ENCODE measurements at places on chromosomes 5 and 9.

GRCh38 chr5:56638061-56638621 lies 177.2 kb upstream of the MAP3K1 start:
- no peak for DNase-seq

DNA sequence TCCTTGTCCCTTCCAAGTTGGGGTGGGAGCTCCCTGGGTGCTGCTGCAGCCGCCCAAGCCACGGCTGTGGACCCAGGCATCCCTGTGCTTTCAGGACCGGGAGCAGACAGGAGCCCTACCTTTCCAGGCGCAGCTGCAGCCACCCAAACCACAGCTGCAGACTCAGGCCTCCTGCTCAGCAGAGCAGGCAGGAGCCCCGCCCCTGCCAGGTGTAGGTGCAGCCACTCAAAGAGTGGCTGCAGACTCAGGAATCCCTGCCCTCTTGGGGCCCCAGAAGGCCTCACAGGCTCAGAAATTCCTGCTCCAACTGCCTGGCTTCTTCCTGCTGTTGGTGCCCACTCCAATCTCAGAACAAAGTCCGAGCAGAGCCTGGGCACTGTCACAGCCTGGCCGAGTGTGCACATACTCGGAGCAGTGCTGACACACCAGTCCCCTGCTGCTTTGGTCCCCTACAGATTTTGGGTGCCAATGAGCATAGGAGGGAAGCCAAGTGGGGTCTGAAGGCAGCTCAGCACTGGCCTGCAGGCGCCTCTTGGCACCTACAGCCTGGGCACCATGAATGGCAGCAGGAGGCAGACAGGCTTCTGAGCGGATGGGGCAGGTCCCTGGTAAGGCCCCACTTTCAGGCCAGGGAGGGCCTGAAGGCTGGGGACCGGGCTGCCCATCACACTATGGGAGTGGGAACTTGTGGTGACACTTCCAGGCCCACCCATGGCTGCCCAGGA lies 6.0 kb upstream of the TESK1 start:
- no peak for DNase-seq

GRCh38 chr5:115072266-115073064 lies 97.2 kb downstream of the TRIM36 start:
- DNase-seq = no peak

DNA sequence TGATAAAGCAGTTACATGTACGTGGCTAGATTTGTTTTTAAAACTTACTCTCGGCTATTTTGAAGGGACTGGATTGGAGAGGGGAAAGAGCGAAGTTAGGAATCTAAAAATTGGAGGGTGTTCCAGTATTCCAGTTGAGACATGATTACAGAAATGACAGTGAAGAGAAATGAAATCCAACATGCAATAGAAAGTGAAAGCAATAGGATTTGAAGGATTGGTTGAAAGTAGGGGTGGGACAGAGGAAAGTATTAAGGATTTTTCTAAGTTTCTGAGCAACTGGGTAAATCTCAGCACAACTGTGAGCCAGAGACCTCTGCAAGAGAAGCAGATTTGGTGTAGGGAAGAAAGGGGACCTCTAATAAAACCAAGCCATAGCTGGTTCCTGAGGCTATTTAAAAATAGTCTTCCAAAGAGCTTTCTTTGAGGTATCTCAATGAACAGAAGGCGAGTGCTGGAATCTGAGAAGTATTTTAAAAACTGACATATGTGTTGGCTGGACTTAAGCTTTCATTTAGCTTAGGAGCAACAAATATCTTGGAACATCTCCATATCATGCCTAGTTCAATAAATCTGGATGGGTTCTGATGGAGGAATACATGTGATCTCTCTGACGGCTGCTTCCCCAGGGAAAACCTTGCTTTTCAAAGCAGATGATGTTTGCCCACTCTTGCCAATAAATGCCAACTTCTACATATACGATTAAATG lies 110.4 kb upstream of the IFNK start:
- no peak for DNase-seq

- DNase-seq = no peak
These were observed 296.0 kb upstream of the ACTBL2 start for GRCh38 chr5:57778501-57779091.

DNA sequence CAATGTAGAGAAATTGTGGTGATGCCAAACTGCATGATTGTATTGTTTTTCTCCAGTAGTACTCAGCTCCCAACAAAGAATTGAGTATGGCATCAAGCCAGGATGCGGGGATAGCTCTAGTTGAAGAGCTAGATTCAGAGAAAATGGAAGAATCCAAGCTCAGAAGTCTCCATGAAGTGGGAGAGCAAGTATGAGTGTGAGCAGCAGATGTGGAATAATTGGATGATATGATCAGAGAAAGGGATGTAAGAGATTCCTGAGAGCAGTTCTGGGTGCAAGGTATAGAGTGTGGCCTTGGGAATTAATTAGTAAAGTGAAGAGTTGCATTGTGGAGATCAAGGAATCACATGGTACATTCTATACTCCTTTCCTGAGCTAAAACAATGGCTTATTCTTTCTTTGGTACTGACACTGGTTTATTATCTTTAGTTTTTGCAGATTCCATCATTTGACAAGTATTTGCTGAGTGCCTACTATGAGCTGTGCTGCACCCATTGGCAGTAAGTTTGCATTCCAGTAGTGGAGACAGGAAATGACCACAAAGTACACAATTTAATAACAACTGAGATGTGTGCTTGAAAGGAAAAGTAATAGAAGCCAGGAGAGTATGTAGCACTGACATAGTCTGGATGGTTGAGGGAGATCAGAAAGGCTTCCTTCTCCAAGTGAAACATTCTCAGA lies 177.1 kb downstream of the CPLANE1 start:
- peak; percentile 43 for DNase-seq

- DNase-seq = no peak
These were observed 150.0 kb upstream of the VCAN start for GRCh38 chr5:83321483-83322055.

DNA sequence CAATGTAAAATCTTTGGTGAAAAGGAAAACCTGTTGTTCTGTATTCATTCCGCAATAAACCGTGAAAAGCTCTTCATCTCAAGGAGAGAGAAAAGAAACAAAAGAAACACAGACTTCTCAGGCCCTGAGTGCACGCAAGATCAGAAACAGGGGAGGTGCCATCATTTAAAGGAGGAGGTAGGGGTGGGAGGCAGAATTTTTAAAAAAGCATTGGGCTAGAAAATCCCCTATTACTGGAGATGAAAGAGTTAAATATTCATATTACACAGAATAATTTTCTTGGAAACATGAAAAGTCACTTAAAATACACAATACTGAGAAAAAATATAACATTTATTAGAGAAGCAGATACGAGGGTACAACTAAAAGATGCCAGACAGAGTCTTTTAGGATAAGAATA lies 56.3 kb downstream of the USP20 start:
- no peak for DNase-seq

DNA sequence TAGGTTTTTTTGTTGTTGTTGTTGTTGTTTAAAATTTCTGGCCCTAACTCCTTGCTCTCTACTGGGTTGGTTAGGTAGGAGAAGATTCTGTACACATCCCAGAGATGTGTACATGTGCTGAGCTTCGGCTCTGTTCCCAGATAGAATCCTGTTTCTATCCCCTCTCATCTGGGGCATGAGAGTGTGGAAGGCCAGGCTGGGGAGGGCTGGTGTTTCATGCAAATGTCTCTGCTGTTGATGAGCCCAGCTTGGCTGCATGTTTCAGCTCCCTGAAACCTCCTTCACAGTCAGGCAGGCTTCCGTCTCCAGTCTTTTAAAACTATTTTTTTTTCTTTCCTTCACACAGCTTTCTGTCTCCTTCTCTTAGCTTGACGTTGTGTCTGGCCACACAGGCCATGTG lies 526.9 kb upstream of the KLF4 start:
- DNase-seq = no peak

- DNase-seq = no peak
These were observed 142.8 kb upstream of the IRX2 start for GRCh38 chr5:2894316-2894715.

- no peak for DNase-seq
These were observed 14.9 kb downstream of the BTNL9 start for GRCh38 chr5:181054871-181055459.

- no peak for DNase-seq
These were observed 88.9 kb upstream of the TYRP1 start for GRCh38 chr9:12604164-12604821.

- DNase-seq = no peak
These were observed 101.0 kb upstream of the GABRG2 start for GRCh38 chr5:161966564-161966963.
